ENCODE measurements at places on chromosomes 2 and 18.

GRCh38 chr2:231127936-231128335, 3.1 kb upstream of the HTR2B start:
- DNase-seq: no peak

DNA sequence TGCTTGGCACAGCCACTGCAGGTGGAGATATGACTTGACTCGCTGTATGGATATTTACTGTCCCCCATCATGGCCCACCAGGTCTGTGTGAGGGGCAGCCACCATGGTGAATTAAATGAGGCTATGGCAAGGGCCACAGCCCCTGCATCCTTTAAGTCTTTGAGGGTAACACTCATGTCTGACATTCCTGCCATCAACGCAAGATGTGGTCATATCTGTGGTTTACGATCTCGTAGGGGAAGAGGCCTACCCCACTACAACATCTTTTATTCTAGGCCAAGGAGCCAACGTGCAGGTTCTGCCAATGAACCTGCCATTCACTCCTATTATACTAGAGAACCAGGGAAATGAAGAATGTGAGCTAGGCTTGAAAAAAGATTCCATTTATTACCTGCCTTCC, 381.6 kb upstream of the ID2 start:
- no peak for DNase-seq

GRCh38 chr2:161044921-161045320, 115.3 kb upstream of the TANK start:
- DNase-seq: no peak

DNA sequence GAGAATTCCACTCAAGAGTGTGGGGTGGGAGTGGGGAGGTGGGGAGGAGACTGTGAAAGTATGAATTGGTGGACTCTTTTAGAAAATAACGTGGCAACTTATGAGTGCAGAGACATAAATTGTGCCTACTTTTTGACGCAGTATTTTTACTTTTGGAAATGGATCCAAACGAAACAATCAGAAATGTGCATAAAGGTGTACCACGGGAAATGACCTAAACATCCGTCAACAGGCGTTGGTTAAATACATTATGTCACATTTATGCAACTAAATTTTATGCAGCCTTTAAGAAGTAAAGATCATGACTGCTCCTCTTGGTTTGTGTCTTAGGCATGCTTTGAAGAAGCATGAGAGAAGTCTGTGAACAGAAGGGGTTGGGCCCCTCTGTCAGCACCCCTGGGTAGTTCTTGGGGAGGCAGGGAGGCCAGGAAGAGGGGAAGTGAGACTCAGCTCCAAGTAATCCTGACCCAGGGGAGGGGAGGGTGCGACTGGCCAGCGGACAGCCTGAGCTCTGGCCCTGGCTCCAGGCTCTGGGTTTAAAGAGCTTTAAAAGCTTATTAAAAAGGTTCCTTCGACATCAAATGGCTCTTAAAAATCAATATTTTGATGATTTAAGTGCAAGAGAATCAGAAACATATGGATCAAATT, 126.4 kb upstream of the HAAO start:
- DNase-seq: no peak

- DNase-seq: no peak
Observed at GRCh38 chr2:239261796-239262483, 138.9 kb downstream of the HDAC4 start.

DNA sequence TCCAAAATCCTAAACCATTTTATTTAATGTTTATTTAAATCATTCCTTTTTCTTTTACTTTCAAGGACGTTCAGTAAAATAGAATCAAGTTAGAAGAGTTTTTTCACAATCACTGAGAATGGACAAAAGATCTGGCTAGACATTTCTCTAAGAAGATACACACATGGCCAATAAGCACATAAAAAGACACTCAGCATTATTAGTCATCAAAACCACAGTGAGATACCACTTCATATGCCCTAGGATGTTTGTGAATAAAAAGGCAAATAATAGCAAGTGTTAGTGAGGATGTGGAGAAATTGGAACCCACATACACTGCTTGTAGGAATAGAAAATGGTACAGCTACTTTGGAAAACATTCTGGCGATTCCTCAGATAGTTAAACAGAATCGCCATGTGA, 76.1 kb downstream of the RHBDD1 start:
- no peak for DNase-seq

DNA sequence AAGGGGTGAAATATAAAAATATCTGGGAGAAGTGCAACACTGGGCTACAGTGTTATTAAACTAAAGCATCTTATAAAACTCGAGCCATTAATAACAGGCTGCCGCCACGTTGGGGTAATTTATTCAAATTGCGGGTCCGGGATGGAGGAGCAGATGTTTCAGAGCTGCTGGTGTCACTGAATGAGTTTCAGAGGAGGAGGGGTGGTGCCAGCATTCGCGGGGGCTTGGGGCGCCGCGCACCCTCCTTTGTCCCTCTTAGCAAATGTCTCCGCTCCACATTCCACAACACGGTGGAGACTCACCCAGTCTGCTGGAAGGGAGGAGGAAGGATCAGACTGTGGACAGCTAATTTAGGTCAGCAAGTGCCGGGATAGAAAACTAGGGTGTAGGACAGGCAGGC, 260.5 kb downstream of the CELF4 start:
- DNase-seq: no peak

GRCh38 chr2:128818704-128819491, 500.2 kb upstream of the HS6ST1 start:
- no peak for DNase-seq

- DNase-seq: peak; percentile 35
Observed at GRCh38 chr2:169286624-169287231, 75.6 kb downstream of the LRP2 start.
